Aorta (tissue), 5 donors: ENCODE measurements at places on chromosomes 2 and 18.
A peak's percentile ranks its signal among the peaks of the same experiment; 100 is the strongest.

DNA sequence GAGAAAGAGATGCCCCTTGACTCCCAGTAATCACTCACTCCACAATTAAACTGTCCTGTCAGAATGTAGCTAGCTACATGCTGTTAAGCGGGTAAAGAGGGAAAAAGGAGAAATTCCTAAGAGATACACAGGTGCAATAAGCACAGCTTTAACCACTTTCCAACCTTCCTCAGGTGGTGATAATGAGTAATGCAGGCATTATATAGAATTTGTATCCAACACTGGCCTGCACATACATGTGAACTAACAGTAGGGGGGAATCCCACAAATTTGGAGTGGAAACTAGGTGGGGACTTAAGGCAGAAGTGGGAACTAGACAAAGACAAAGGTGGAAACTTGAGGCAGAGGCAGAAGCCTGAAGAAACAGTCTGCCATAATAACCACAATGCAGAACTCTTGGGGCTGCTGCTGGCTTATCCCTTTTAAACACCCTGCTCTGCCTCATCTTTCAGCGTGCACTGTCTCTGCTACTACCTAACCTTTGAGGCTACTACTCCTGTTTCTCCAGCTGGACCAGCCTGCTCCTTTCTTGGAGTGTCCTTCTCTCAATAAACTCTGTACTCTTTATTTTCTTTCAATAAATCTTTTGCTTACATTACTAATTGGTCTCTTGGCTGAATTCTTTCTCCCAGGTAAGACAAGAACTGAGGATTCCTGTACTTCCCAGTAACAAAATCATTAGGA is 259.7 kb downstream of the PDE11A start:
- no peak for DNase-seq

- DNase-seq = peak; percentile 93
Measured at GRCh38 chr2:8219631-8220355, 462.1 kb upstream of the ID2 start.

DNA sequence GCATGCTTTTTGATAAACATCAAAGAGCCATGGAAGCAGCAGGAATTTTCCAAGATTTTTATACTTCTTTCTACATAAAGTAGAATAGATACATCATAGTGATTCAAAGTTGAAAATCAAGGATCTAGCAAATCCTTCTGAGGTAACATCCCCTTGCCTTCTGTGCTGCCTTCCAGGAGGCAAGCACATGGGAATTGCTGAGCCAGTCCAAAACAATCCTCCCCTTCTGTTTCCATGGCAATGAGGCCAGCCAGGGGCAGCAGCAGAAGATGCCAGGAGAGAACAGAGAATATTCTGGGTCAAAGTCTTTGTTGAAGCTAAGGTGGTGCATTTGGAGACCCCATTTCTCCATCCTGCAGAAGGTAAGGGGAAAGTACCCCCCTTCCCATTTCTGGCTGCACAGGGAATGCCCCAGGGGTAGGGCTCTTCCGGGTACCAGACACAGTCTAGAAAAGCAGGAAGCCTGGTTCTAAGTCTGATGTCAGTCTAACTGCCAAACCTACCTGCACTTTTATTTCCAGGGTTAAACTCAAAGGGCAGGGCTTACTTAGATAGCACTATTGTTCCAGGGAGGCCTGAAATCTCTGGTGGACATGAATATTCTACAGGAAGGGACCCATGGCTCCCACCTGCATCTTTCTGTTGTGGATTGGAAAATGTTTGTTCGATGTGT is 22.1 kb downstream of the CENPA start:
- DNase-seq = no peak

DNA sequence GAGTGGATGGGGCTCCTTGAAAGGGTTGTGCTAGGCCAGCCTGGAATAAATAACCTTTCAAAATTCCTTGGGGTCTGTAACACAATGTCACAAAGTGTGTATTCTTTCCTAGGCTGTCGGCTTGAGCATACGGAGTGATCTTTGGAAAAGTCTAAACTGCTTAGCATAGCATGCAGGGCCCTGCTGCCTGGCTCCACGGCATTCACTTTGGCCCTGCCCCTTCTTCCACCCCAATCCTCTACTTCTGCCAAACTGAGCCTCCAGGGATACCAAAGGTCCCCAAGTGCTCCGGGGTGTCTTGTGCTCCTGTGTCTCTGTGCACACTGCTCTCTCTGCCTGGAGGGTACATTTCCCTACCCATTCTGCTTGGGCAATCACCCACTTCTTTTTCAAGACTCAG is 196.1 kb downstream of the LTBP1 start:
- no peak for DNase-seq
